Bladder microvascular endothelial cell (primary cell): ENCODE measurements at places on chromosomes 7 and 10. TPM values are rescaled to one million over a fixed set of nuclear protein-coding genes. Genes with fewer than 3 reads are reported as not detected.

Gene FAM25C
- not detected in 2 replicates for total RNA-seq

Gene SCIN
- total RNA-seq = 0.13 and 0.49 TPM in 2 replicates

Gene IGFBP1
- 0.81 TPM in 1 of 2 replicates, not detected in the other for total RNA-seq

Gene DGKB
- not detected in 2 replicates for total RNA-seq

Gene GTF2IRD2
- 1.9 and 4.0 TPM in 2 replicates for total RNA-seq

Gene HOXA9
- total RNA-seq = 5.0 and 5.7 TPM in 2 replicates

Gene RABGEF1
- total RNA-seq = 13.4 and 18.0 TPM in 2 replicates

Gene METTL27
- 2.9 and 4.0 TPM in 2 replicates for total RNA-seq

Gene SPACDR
- 0.32 and 0.38 TPM in 2 replicates for total RNA-seq

Gene C10orf67
- total RNA-seq = not detected in 2 replicates

Gene CCDC136
- total RNA-seq = 0.49 and 2.1 TPM in 2 replicates
